Activated naive CD8-positive, alpha-beta T cell treated with anti-CD3 and anti-CD28 coated beads, Interleukin-2, amount 10 ng/mL, durations not matched to agents 7 days and 5 days (primary cell): ENCODE measurements at places on chromosomes 1 and 21. TPM values are rescaled to one million over a fixed set of nuclear protein-coding genes. Genes with fewer than 3 reads are reported as not detected.

SLC6A9 gene
- total RNA-seq: 1.9 TPM

PSRC1 gene
- 27.9 TPM for total RNA-seq

NBPF4 gene
- 0.11 TPM for total RNA-seq

- H3K36me3 ChIP-seq: peaks cover 4% of the 10 kb centered on the region
- H3K27me3 ChIP-seq: peaks cover 7% of the 10 kb centered on the region
- peaks cover 27% of the 10 kb centered on the region for H3K4me1 ChIP-seq
- H3K27ac ChIP-seq: peak overlapping the region; percentile 2
- H3K4me3 ChIP-seq: no peak overlapping the region
These were observed 143.9 kb downstream of the CLIC6 start for GRCh38 chr21:34812504-34813265.

ESRRG gene
- total RNA-seq: not detected

- DNase-seq: no peak
- peaks cover 15% of the 10 kb centered on the region for H3K4me1 ChIP-seq
- peaks cover 21% of the 10 kb centered on the region for H3K36me3 ChIP-seq
- peak overlapping the region; percentile 36 for H3K27ac ChIP-seq
- H3K4me3 ChIP-seq: no peak overlapping the region
These were observed 103.9 kb downstream of the RAVER2 start for GRCh38 chr1:64848803-64849202.

GRCh38 chr21:43950481-43950880, 61.6 kb upstream of the TRAPPC10 start:
- H3K27ac ChIP-seq: no peak overlapping the region
- no peak for DNase-seq
- H3K27me3 ChIP-seq: no peaks in the 10 kb centered on the region
- H3K36me3 ChIP-seq: peaks cover 41% of the 10 kb centered on the region
- H3K4me3 ChIP-seq: no peak overlapping the region

SHE gene
- not detected for total RNA-seq

DNA sequence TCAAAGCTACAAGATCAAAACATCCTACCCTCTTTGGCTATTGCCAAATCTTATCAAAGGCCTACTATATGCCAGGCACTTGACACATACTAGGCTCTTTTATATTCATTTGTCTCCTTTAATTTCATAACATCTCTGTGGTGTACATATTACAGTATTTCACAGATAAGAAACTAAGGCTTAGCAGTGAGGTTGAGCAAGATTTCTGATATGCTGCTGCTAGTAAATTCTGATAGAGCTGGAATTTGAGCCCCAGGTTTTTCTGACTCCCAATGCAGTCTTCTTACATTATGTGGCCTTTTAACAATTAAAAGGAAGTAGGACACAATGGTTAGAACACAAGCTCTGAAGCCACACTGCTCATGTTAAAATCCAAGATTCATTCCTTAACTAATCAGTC, 16.8 kb downstream of the CCDC185 start:
- no peaks in the 10 kb centered on the region for H3K4me1 ChIP-seq
- DNase-seq: no peak
- H3K4me3 ChIP-seq: no peak overlapping the region
- no peaks in the 10 kb centered on the region for H3K36me3 ChIP-seq
- peaks cover 22% of the 10 kb centered on the region for H3K27me3 ChIP-seq

PDZK1 gene
- 0.30 TPM for total RNA-seq

DNA sequence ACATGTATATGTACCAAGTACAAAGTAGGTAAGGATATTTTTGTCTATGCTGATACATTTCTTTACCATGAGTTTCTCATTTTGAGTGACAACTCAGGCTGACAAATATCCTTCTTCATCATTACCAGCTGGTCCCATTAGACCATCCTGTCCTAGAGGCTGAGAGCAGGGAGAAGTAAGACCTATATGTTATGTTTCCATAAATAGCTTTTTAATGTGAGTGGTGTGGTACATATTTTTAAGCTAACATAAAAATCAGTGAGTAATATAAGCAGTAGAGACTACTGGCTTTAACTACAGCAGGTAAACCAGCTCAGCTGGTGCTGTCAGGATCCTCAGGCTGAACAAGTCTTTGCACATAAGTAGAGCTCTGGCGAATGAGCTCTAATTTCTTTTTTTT, 62.4 kb downstream of the CLEC20A start:
- no peaks in the 10 kb centered on the region for H3K27me3 ChIP-seq
- no peak overlapping the region for H3K27ac ChIP-seq
- H3K4me3 ChIP-seq: no peak overlapping the region
- H3K36me3 ChIP-seq: no peaks in the 10 kb centered on the region
- DNase-seq: no peak
- H3K4me1 ChIP-seq: no peaks in the 10 kb centered on the region

CITED4 gene
- 13.1 TPM for total RNA-seq

DNA sequence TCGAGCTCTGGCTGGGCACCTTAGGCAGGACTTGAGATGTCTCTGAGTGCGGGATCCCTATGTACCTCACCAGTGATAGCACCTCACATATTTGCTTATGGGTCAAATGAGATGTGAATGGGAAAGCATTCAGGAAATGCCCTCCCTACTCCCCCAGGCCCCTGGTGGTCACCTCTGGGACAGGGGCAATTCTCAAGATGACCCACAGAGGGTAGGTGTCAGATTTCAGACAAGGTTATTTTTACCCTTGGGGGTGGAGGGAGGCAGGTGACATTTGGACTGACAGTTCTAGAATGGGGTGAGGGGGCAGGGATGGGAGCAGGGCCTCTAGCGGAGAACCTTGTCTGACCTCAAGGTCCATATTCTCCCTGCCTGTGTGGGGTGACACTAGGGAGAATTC, 27.1 kb downstream of the ACOT11 start:
- no peaks in the 10 kb centered on the region for H3K27me3 ChIP-seq
- peaks cover 10% of the 10 kb centered on the region for H3K4me1 ChIP-seq
- DNase-seq: no peak
- H3K27ac ChIP-seq: no peak overlapping the region
- no peaks in the 10 kb centered on the region for H3K36me3 ChIP-seq
- no peak overlapping the region for H3K4me3 ChIP-seq

- no peak overlapping the region for H3K4me3 ChIP-seq
- peaks cover 78% of the 10 kb centered on the region for H3K36me3 ChIP-seq
- H3K27me3 ChIP-seq: no peaks in the 10 kb centered on the region
- H3K27ac ChIP-seq: peak overlapping the region; percentile 46
- DNase-seq: no peak
- H3K4me1 ChIP-seq: peaks cover 14% of the 10 kb centered on the region
These were observed 16.0 kb upstream of the PIGV start for GRCh38 chr1:26771643-26772321.

DNA sequence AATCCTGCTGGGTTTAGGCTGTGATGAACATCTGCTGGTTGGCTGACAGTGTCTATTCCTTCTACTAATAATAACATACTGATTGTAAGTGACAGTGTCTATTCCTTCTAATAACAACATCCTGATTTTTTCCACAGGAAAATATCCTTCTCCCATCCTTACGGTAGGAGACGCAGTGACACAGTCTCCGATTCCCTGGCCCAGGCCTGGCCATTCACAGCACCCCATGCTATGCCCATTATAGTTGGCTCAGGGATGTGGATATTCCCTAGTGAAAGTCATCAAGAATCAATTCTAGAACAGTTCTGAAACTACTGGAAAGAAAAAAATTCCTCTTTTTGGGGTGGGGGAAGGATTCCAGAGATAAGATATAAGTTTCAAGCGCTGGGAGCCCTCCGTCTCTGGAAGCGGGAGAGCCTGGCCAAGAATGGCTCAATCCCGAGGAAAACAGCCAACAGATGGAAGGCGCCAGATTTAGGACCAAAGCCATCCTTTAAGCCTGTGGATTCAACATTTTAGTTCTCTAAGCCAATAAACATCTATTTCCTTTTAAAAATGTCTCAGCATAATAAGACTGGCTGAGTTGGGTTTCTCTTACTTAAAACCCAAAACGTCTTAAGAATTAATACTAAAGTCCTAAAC, 88.6 kb downstream of the GPATCH2 start:
- no peak overlapping the region for H3K27ac ChIP-seq
- H3K36me3 ChIP-seq: peaks cover 8% of the 10 kb centered on the region
- DNase-seq: no peak
- no peaks in the 10 kb centered on the region for H3K4me1 ChIP-seq
- H3K4me3 ChIP-seq: no peak overlapping the region

DNA sequence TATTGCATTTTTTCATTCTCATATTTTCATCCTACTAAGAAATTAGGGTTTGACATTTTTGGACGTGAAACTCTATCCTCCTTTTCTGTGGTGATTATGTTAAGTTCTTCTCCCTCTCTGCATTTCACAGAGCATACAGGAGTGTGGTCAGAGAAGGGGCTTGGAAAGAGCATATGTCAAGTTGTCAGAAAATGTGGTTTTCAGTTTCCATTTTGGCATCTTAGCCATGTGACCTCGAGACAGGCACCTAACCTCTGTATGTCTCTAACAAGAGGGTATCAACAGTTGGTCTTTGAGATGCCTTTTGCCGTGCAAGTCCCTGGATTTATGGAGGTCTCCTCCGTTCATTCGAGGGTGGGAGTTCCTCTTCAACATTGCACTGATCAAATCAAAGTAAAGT, 140.7 kb downstream of the CYYR1 start:
- no peaks in the 10 kb centered on the region for H3K27me3 ChIP-seq
- H3K27ac ChIP-seq: no peak overlapping the region
- no peak overlapping the region for H3K4me3 ChIP-seq
- no peaks in the 10 kb centered on the region for H3K36me3 ChIP-seq

IGSF5 gene
- not detected for total RNA-seq

DNA sequence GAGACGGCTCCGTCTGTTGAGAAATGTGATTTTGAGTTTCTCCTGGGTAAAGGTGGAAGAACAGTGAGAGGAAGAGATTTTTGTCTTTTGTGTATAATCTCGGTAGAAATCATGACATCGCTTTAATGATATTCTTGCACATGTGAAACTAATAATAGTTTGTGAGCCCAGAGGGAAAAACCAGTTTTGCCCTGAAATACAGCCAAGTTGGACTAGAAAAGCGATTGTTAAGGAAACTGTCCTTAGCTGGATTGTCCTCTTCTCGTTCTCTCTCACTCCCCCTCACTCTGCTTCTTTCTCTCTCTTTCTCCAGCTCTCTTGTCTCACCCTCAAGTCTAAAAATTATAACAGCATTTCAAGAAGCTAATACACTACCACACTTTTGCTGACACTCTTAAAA, 17.1 kb downstream of the KCNJ6 start:
- peaks cover 8% of the 10 kb centered on the region for H3K27me3 ChIP-seq
- H3K4me3 ChIP-seq: no peak overlapping the region
- H3K4me1 ChIP-seq: no peaks in the 10 kb centered on the region
- DNase-seq: no peak

DNA sequence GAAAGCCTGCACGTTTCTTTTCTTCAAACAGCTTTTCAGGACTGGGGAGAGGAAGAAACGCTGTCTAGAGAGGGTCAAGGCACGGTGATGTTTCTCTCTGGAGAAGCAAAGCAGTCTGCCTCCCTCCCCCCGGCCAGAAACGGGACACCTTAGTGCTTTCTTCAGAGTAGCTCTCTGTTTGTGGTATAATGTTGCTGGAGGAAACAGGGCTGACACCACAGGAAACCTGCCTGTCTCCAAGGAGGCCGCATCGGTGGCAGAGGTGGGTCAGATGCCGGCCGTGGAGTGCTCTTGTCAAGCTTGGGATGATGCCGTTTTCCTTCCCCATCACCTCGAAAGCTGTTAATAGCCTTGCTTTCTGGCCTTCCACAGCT, 139.4 kb downstream of the DHRS3 start:
- H3K36me3 ChIP-seq: peaks cover 24% of the 10 kb centered on the region
- H3K27me3 ChIP-seq: no peaks in the 10 kb centered on the region
- H3K4me3 ChIP-seq: peak overlapping the region; percentile 79
- H3K27ac ChIP-seq: peak overlapping the region; percentile 91
- H3K4me1 ChIP-seq: peaks cover 81% of the 10 kb centered on the region

DNA sequence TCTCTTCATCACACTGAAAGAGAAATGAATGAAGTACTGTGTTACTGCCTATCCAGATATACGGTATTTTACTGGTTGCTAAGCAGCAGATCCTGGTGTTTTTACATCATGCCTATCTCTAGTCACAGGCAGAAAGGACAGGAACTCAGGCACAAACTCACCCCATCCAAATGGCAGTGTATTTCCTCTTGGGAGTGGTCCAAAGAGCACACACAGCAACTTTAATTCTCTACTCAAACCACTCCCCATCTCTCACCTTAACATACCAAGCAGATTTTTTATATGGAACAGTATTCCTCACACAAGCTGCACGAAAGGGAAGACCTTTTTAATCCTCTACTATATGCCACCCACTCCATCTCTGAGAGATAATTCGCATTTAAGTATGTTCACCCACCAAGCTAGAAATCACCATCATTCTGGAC, 27.3 kb downstream of the EIF4G3 start:
- no peak overlapping the region for H3K4me3 ChIP-seq
- no peak for DNase-seq
- H3K36me3 ChIP-seq: peaks cover 7% of the 10 kb centered on the region
- H3K27me3 ChIP-seq: no peaks in the 10 kb centered on the region

- H3K4me1 ChIP-seq: peaks cover 36% of the 10 kb centered on the region
- peaks cover 4% of the 10 kb centered on the region for H3K36me3 ChIP-seq
- DNase-seq: no peak
These were observed 1.1 kb upstream of the LBR start for GRCh38 chr1:225428881-225429455.

- peaks cover 4% of the 10 kb centered on the region for H3K36me3 ChIP-seq
- no peak overlapping the region for H3K27ac ChIP-seq
- no peak for DNase-seq
- peaks cover 26% of the 10 kb centered on the region for H3K27me3 ChIP-seq
- no peak overlapping the region for H3K4me3 ChIP-seq
These were observed 116.7 kb downstream of the CDC7 start for GRCh38 chr1:91617285-91617765.

KIF17 gene
- total RNA-seq: not detected

ASTN1 gene
- not detected for total RNA-seq

GRCh38 chr1:68347415-68347814, 102.3 kb downstream of the RPE65 start:
- H3K4me1 ChIP-seq: peaks cover 5% of the 10 kb centered on the region
- no peak overlapping the region for H3K27ac ChIP-seq
- H3K4me3 ChIP-seq: no peak overlapping the region
- no peaks in the 10 kb centered on the region for H3K27me3 ChIP-seq
- no peaks in the 10 kb centered on the region for H3K36me3 ChIP-seq

BTBD19 gene
- 5.6 TPM for total RNA-seq

TGFBR3 gene
- 15.3 TPM for total RNA-seq

GRCh38 chr1:37243368-37244082, 209.2 kb upstream of the GRIK3 start:
- H3K27me3 ChIP-seq: peaks cover 5% of the 10 kb centered on the region
- H3K27ac ChIP-seq: no peak overlapping the region
- H3K36me3 ChIP-seq: no peaks in the 10 kb centered on the region
- no peak for DNase-seq
- no peaks in the 10 kb centered on the region for H3K4me1 ChIP-seq

HHAT gene
- 3.3 TPM for total RNA-seq

GRCh38 chr1:2858676-2859075, 57.2 kb upstream of the TTC34 start:
- peak overlapping the region; percentile 46 for H3K27ac ChIP-seq
- H3K4me1 ChIP-seq: no peaks in the 10 kb centered on the region
- no peak for DNase-seq
- H3K4me3 ChIP-seq: no peak overlapping the region
